Hematopoietic multipotent progenitor cell treated with erythropoietin and hydrocortisone succinate and interleukin-3 and kit ligand, for 17 days (in vitro differentiated cells): ENCODE measurements at places on chromosomes 6 and 20.

DNA sequence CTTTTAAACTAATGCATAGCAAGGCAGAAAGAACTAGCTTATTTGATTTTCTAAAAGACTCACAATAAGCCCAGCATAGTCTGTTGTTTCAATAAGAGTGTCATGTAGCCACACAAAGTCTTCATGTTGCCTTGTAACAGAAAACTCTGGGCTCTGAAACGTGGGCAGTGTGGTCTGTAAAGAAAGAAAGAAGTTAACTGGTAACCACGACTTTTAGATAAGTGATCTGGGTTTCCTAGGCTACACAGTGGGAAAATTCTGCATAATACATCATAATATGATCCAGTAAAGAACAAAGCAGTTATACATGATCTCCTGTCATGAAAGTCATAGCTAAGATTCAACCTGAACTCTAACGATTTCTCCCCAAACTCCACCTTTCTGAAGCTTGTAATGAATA is 13.3 kb downstream of the SNX5 start:
- DNase-seq, result no peak

GRCh38 chr6:33694401-33694931 is 17.0 kb downstream of the UQCC2 start:
- DNase-seq, result no peak

DNA sequence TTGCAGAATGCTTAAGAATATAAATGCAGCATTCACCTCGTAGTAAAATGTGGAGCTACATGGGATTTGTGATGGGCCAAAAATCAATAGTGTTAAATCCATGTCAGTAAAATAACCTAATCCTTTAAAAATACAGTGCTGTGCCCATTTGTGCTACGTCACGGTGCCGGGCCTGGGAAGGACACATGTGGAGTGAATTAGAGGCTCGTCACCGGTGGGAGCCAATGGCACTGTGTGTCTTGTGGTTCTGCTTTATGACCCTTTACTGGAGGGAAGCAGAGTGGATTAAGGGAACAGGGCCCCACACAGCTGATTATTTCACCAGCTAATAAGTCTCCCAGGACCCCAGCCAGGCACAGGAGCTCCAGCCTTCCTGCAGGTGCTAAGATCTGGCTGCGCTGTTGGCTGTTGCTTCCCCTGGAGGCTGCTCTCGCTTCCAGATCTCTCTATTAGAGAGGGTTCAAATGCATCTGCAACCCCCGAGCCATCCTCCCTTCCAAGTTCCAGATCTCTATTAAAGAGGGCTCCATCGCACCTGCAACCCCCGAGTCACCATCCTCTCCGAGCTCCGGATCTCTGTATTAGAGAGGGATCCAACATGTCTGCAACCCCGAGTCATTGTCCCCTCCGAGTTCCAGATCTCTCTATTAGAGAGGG is 405.8 kb downstream of the CDH4 start:
- no peak for DNase-seq

- no peak for DNase-seq
Measured at GRCh38 chr20:1945134-1945618, 48.7 kb downstream of the PDYN start.

DNA sequence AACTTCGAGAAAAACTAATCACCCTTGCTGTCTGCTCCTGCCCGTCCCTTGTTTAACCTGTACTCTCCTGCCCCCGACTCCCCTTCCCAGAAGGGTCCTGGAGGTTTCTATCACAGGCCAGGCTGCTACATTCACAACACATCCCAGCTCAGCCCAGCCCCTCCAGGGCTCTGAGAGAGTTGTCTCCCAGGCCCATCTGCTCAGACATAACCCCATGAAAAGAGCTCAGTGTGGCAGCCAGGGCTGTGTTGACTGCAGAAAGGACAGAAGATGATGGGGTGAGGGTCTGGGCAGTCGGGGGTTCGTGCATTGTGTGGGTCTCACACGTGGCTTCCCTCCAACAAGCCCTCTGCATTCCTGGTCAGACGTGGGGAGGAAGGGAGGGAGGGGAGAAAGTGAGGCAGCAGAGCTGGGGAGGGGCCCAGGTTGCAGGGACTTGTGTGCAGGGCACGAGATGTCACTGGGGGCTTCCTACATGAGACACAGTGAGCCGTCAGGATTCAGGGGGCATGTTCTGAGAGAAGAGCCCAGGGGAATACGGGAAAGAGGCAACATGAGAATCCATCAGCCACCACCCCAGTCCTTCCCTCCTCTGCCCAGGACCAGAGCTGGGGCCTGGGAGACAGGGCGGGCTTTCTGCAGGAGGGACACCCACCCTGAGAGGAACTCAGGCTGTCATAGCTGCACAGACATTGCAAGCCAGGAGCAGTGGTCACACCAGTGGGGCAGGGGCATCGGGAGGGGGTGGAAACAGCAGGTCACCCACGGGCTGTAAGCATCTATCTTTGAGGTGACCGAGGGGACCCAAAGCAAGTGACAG is 372.9 kb downstream of the PREX1 start:
- DNase-seq, result no peak

GRCh38 chr20:707451-708110 is 32.0 kb upstream of the SCRT2 start:
- no peak for DNase-seq
